Stimulated activated CD8-positive, alpha-beta memory T cell treated with anti-CD3 and anti-CD28 coated beads, Interleukin-15, amount 100 ng/mL, for 1 hour (primary cell): ENCODE measurements at places on chromosomes 1 and 21.
A peak's percentile ranks its signal among the peaks of the same experiment; 100 is the strongest.

DNA sequence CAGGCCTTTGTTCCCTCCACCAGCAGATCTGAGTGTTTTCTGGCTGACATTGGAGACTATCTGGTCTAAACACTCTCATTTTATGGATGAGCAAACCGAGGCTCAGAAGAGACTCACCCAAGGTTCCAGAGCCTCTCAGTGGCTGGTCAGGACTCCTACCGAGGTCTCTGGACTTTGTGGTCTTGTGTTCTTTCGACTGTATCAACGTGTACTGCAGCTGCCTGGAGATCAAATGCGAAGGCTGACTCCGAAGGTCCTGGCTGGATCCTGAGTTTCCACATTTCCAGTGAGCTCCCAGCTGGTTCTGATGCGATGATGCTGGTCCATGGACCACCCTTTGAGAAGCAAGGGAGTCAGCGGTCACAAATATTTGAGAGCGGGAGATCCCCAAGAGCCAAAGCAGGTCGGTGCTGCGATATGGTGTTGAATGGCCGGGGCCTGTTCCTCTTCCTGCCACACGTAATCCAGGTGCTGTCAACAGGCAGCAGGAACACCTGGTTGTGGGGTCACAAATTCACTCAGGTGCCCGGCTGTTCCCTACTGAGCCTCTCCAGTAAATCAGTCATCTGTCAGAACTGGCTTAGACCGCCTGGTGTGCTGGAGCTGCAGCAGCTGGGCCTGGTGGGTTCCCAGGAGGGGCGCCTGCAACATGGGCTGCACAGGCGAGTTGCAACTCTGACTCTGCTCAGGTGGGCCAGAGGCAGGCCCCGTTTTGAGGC lies 94.8 kb upstream of the USP24 start:
- no peak for DNase-seq

GRCh38 chr1:247487057-247487456 lies 29.2 kb upstream of the OR2B11 start:
- no peak for DNase-seq

- no peak for DNase-seq
These were observed 76.6 kb upstream of the IPO9 start for GRCh38 chr1:201752333-201752732.

DNA sequence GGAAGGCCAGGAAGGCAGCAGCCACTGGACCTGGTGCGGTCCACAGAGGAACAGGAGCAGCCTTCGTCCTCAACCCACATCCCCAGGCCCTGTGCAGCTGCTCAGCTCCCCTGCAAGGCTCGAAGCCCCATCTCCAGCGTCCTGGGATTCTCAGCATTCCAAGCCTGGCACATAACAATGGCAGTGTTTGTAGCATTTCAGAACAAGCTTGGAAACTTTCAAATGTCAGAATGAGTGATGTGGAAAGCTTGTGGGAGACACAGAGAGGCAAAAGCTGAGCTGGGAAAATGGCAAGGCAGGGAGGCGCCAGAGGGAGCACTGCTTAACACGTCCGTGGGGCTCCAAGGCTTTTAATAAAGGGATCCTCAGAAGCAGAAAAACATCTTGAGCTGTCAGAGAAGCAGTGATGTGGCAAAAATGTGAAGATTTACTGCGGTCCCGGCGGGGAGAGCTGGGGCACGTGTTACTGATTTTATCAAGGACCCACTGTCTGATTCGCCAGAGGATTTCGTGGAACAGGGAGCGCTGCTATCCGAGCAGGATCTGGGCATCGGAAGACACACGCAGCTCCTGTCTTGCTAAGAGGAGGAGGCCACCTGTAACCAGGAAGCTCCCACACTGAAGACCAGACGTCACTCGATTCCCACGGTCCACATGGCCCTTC lies 38.1 kb downstream of the TOMM20 start:
- DNase-seq: no peak

DNA sequence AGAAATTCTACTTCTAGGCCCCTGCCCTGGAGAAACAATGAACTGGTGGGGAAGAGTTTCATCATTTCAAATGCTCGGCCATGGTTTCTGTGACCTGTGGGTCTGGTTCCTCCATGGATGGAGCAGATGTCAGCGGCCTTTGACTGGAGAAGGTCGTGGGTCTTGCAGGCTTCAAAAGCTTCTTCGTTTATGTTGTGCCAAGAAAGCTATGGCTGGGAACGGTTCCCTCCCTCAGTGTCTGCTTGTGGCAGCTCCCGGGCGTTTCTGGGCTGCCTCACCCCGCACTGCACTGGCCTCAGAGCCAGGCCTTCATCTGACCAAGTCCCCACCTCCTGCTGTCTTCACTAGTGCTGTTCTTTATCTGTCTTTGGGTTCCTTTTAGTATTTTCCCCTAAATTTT lies 46.4 kb upstream of the POFUT2 start:
- DNase-seq: no peak

GRCh38 chr1:40381268-40382107 lies 8.0 kb downstream of the SMAP2 start:
- DNase-seq: no peak

DNA sequence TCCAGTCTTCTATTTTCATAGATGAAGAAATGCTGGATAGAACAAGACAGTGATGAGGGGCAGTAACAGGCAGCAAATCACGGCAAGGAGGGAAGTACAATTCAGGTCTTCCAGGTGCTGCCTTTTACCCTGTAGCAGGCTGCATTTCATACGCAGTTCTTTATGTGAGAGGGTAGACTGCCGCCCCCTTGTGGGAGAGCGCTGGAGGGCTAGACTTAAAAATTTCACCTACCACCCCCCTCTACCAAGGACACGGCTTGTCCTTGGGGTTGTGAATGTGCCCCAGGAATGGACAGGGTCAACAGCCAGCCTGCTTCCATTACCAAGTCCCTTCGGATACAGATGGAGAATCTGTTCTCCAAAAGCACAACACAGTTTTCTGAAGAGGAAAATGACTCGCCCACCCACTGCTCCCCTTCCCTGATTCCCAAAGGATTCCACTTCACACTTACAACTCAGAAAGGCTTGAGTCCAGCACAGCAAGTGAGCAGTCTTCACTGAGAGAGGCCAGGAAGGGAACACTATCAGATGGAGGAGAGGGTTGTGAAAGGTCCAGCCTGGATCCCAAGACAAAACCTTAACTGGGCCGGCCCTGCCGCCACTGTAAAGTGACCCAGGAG lies 7.4 kb downstream of the WDR77 start:
- peak; percentile 49 for DNase-seq

GRCh38 chr1:222042120-222042519 lies 300.2 kb upstream of the DUSP10 start:
- DNase-seq: no peak

- no peak for DNase-seq
These were observed 244.6 kb upstream of the NEGR1 start for GRCh38 chr1:72526926-72527325.

- no peak for DNase-seq
These were observed 30.8 kb downstream of the DDR2 start for GRCh38 chr1:162663086-162663485.

DNA sequence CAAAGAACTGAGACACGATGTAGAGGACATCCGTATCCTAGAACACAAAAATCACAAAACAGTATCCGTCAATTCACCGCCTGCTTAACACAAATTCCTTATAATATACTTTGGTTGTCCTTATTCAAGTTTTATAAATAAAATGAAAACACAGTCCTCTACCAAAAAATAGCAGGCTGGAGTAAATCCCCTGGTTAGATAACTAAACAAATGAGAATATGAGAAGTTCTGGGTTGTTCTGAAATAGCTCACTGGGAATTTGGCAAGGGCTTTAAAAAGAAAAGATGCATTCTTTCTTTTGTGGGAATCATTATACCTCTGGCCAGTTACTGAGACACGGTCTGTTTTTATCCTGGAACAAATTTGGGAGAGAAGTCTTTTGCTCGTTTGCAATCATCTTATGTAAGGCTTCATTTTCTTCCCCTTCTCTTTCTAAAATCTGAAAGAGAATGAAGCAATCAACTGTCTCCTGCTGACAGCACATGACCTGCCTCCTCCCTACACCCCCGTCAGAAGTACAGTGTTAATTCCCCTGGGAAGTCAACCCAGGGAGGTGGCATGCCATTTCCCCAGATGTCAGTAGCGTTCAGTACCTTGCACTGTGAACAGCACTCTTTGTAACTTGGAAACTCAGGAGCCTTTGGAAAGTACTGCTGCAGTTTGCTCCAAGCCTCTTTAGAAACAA lies 37.1 kb upstream of the RAP1GAP start:
- DNase-seq: no peak

- DNase-seq: no peak
These were observed 34.6 kb upstream of the NID1 start for GRCh38 chr1:236099355-236099974.

DNA sequence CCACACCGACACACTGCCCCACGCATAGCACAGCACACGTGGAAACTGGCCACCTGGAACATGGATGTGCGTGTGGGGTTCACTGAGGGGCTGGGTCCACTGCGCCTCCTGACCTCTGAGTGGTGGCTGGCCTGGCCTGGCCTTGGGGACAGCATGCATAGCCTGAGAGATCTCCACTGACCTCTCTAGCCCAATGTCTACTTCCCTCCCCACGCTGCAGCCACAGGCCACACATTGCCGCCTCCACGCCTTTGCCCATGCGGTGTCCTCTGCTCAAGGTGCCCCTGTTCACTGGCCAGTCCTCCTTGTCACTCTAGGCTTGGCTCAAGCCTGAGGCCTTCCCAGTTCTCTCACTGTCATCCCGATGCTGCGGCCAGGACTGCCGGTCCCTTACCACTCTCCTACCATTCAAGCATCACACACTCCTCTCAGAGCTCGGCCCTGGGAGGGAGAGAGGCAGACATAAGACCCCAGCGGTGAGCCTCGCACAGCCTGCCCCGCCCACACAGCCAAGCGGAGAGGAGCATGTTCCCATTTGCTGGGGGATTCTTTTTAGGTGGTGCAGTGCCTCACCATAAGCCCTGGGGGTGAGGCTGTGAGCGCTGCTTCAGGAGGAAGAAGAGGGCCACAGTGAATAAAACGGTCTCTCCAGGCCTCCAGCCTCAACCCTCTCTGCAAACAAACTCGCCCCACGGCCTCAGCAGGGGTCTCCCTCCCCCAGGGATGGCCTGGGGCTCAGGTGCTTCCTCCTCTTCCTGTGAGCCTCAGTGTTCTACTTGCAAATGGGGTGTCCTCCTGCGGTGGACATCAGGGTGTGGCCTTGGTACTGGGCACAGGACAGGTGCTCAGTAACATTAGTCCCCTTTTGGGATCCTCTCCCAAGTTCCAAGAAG lies 80.8 kb downstream of the DMRTB1 start:
- no peak for DNase-seq

- no peak for DNase-seq
These were observed 10.0 kb downstream of the COL24A1 start for GRCh38 chr1:86146566-86146965.

- no peak for DNase-seq
These were observed 92.2 kb downstream of the DAB1 start for GRCh38 chr1:57331620-57332019.

GRCh38 chr1:23102289-23102688 lies 66.4 kb downstream of the LUZP1 start:
- DNase-seq: no peak

DNA sequence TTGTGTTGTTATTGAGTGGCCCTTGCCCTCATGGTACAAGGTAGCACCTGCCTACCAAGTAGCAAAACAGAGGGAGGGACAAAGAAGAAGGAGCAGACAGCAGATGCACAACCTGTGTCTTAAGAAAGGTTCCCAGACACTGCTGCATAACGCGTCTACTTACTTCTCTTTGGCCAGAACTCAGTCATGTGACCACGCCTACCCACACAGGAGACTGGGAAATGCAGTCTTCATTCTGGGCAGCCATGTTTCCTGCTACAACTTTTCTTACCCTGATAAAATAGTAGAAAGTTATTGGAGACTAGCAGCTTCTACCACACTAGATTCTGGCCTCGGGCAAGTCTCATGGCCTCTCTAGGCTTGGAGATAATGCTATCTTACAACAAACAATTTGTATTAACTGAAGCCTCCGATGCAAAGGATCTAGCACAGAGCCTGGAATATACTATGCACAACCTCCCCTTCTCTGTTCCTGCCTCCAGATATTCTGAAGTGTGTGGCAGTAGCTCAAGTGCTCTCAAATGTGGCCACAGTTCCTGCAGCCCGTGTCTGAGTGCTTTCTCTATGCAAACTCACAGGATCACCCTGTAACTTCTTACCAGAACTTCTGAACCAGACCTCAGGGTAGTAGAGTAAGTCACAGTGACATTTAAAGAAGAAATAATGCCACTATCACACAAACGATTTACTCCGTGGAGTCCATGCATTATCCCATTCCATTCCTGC lies 34.1 kb upstream of the BTG2 start:
- DNase-seq: peak; percentile 40

DNA sequence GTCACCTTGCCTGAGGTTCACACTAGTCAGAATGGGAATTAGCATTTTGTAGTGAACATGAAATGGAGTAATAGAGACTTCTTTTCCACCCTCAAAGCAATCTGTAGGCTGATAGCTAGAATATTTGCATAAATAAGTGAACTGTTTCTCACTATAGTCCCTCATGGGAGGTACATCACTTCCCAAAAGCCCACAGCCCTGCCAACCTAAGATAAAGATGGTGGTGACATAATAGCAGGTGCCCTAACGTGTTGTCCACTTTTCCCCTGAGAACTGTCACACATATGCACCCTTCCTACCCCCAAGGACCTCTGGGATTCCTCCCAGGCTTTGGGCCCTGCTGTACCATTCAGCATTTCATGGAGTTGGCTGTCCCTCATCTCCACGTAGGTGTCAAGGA lies 4.4 kb downstream of the TMEM35B start:
- no peak for DNase-seq

GRCh38 chr1:58931756-58932155 lies 147.9 kb upstream of the JUN start:
- no peak for DNase-seq

DNA sequence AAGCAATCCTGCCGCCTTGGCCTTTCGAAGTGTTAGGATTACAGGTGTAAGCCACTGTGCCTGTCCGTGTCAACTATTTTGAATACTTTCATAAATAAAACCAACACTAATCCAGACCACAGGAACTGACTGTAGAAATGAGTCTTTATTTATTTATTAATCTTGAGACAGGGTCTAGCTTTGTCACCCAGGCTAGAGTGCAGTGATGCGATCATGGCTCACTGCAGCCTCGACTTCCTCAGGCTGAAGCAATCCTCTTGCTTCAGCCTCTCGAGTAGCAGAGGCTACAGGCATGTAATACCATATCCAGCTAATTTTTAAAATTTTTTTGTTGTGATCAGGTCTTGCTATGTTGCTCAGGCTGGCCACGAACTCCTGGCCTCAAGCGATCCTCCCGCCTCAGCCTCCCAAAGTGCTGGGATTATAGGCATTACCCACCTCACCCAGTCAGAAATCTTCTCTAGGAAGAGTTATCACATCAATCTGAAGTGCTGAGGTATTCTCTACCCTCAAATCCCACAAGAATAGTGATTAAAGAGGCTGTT lies 21.7 kb upstream of the CPLANE2 start:
- DNase-seq: no peak
